Activated effector memory CD4-positive, alpha-beta T cell treated with anti-CD3 and anti-CD28 coated beads, Interleukin-2, amount 50 U/mL, for 16 hours (primary cell): ENCODE measurements at places on chromosomes 3 and 15.

GRCh38 chr3:44885618-44886017 lies 11.2 kb downstream of the TGM4 start:
- DNase-seq = peak; percentile 61

DNA sequence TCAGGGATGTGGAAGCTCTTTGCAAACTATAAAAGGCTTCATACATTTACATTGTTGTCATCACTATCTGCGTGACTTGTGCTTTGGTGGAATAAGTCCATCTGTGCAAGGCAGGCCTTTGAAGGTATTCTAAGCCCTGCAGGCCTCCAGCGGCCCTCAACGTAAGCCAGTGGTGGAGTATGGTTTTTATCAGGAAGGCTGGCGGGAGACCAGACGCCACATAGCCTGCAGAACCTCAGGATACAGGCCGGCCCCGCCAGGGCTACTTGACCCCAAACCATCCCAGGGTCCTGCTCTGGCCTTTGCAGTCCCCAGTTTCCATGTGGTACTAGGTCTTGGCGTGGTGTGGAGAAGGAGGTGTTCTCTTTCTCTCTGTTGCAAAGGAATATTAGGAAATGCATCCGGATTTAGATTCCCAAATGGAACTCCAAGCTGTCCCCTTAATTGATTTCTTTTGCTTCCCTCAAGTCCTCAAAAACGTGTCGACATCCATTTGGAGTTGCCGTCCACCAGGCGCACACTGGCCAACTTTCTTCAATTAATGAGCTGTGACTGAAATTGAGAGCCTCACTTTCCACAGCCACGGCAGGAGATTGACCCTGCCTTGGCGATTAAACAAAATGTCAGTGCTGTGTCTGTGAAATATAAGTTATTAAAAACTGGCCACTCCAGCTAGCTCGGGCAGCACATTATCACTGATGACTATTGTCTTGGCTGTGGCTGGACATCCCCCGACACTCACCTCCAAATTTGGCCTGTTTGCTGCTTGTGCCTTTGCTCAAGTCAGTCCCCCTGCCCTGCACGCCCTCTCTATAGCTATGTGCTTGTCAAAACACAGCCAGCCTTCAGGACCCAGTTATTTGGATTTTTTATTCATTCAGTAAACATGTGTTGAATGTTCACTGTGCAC lies 239.8 kb upstream of the TLE3 start:
- DNase-seq = no peak

DNA sequence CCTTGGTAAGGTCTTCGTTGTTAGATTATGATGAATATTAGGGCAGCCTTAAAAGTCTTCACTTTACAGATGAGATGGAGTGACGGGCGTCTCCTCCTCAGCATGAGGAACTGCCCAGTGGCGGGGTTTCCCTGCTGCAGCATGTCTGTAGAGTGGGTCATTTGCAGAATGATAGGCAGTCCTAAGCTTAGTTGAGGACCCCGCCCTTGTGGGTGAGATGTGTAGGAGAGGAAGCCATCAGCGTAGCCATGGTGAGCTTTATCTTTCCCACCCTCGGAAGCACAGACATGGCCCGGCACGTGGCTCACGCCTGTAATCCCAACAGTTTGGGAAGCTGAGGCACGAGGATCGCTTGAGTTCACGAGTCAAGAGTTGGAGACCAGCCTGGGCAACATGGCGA lies 877 bp downstream of the NIT2 start:
- no peak for DNase-seq

DNA sequence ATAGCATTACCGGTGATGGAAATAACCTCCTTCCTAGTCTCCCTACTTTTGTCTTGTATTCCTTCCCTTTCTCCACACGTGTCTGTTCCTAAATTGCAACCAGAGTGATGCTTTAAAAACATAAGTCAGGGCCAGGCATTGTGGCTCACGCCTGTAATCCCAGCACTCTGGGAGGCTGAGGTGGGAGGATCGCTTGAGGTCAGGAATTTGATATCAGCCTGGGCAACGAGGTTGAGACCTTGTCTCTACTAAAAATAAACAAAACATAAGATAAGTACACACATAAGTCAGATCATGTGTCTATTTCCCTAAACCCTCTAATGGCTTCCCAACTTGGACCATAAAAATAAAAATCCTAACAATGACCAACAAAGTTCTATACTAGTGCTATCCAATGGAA lies 18.4 kb downstream of the ARMC8 start:
- no peak for DNase-seq

DNA sequence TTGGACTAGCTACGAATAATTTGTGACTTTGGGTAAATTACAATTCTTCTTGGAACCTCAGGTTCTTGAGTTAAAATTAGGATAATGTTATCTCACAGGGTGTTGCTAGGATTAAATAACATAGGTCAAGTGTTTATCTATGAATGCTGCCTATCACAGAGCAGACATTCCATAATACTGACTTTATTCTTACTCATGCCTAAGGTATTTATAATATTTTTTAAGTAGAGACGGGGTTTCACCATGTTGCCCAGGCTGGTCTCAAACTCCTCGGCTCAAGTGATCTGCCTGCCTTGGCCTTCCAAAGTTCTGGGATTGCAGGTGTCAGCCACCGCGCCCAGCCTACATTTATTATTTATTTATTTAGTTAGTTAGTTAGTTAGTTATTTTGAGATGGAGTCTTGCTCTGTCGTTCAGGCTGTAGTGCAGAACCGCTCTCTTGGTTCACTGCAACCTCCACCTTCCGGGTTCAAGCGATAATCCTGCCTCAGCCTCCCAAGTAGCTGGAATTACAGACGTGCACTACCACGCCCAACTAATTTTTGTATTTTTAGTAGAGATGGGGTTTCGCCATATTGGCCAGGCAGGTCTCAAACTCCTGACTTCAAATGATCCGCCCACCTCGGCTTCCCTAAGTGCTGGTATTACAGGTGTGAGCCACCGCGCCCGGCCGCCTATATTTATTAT lies 741 bp upstream of the ZNF106 start:
- DNase-seq = no peak

DNA sequence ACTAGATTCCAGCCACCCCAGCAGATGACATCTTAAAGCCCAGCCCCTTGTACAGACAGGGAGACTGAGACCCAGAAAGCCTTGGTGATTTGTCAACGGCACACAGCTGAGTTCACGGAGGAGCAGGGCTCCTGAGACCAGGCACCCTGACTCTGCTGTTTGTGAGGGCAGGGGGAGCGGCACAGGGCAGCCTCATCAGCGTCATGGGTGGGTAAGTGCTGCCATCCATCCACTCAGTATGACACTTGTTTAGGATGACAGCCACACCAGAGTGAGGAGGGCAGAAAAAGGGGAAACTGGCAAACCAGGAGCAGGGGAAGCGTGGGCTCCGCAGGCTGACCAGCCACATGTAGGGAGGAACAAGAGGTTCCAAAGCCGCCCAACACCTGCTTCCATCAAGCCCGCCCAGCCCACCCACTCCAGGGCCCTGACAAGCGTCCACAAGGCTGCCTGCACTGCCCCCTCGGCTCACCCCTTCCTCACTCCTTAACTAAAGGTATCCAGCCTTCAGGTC lies 19.9 kb downstream of the RBPMS2 start:
- no peak for DNase-seq

DNA sequence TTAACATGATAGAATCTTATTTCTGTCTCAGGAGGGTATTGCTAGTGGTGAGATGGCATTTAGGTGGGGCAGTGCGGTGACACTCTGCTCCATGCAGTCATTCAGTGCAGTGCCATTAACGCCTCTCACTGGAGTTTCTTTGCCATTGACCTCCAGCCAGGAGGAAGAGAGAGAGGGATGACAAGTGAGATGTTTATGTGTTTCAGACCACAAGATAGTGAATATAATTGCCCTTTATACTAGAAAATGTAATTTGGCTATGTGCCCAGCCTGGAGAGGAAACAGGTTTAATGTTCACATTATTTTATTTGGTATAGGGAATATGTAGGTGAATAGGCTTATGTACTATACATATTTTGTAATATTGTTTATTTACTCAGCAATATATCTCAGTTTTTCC lies 84.5 kb downstream of the ZIC1 start:
- no peak for DNase-seq

- DNase-seq = no peak
Observed at GRCh38 chr3:194596906-194597305, 36.3 kb downstream of the TMEM44 start.

- no peak for DNase-seq
Observed at GRCh38 chr3:48747706-48748105, 30.7 kb upstream of the IP6K2 start.

DNA sequence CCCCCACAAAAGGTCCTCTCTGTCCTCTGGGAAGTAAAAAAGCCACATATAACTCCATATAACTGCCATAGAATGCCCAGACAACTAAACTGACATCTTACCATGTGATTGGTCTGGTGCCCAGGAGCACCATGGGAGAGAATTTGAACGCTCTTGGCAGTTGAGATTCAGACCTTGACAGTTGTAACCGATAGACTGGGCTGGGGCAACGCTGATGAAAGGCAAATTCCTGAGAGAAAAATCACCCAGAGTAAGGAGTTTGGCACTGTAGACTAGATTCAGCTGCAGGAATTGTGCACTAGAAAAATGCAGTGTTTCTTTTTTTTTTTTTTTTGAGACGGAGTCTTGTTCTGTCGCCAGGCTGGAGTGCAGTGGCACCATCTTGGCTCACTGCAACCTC lies 240.5 kb downstream of the SOX2 start:
- DNase-seq = no peak

GRCh38 chr3:107430996-107431245 lies 53.7 kb downstream of the CCDC54 start:
- DNase-seq = peak; percentile 67

DNA sequence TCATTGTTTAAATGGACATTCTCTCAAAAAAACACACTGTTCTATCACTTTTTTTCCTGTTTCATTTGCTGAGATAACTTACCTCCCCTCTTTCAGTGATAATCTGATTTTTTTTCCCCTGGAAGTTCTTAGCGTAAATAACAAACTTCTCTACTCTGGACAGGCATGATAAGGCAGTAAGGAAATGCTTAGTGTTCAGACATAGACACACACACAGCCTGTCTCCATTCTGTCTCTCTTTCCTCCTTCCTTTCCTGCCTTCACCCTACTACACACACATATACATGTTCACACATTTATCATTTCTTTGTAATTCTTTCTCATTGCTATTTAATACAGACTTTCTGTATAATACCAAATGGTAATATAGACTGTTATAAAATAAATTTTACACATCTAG lies 470.8 kb upstream of the ROBO1 start:
- DNase-seq = no peak

DNA sequence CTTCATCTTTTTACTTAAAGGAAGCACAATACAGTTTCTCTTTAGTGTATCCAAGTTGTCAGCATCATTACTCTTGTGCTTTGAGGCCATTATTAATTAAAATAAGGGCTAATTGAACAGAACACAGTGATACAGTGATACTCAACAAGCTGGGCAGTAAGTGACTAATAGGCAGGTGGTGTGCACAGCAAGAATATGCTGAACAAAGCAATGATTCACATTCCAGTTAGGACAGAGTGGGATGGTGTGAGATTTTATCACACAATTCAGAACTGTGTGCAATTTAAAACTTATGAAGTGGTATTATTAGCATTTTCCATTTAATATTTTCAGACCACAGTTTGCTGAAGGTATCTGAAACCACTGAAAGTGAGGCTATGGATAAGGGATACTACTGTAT lies 116.9 kb downstream of the PLOD2 start:
- DNase-seq = no peak

GRCh38 chr3:151219056-151219455 lies 16.0 kb upstream of the GPR171 start:
- DNase-seq = no peak
